Stimulated activated CD8-positive, alpha-beta memory T cell treated with anti-CD3 and anti-CD28 coated beads, Interleukin-15, amount 100 ng/mL, for 48 hours (primary cell): ENCODE measurements at places on chromosomes 7 and 10.

DNA sequence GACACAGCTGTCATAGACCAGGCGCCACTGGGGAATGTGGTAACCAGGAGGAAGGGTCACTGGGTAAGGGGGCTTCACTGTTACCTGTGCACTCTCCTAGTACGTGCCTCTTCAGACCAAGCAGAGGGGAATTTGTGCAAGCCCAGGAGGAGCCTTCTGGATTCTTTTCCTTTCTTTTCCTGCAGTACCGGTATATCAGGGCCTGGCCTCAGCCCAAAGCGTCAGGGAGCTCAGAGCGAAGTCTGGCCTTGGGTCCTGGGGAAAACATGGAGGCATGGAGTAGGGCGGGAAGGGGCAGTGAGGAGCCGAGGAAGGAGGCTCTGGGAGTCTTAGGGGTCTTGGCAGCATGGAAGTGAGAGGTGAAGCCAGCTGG is 133.6 kb upstream of the GDF10 start:
- no peak for DNase-seq

GRCh38 chr10:16923309-16923708 is 106.1 kb upstream of the RSU1 start:
- no peak for DNase-seq

GRCh38 chr7:112204499-112205342 is 1.5 kb downstream of the DOCK4 start:
- DNase-seq, result no peak

- no peak for DNase-seq
These were observed 40.7 kb upstream of the FMC1 start for GRCh38 chr7:139300390-139300789.

- no peak for DNase-seq
These were observed 370.8 kb downstream of the AUTS2 start for GRCh38 chr7:69968969-69969556.

GRCh38 chr7:101113836-101114235 is 13.1 kb upstream of the SERPINE1 start:
- DNase-seq, result no peak

DNA sequence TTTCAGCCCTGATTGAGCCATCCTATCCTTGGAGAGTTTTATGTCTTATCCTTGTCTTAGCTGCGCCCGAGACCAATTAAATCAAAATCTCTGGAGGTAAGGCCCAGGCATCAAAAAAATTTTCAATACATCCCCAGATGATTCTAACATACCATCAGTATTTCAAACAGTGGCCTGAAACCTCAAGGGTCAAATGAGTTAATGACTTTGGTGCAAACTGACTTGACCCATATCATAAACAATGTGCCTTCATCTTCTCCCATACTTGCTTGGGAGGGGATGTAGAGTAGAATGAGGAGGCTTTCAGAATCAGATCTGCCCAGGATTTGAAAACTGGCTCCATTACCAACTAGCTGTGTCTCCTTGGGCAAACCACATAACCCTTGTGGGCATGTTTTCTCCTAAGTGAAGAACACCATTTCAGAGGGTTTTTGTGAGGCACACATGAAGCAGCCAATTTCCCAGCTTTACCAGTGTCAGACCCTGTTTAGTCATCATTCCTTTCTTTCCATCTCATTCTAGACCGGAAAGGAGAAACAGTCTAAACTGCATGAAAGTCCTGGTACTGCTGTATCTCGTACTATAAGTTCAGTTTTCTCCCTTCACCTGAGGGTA is 35.7 kb upstream of the ATXN7L1 start:
- no peak for DNase-seq

- DNase-seq, result no peak
These were observed 94.5 kb downstream of the KMT2C start for GRCh38 chr7:152341039-152341913.

DNA sequence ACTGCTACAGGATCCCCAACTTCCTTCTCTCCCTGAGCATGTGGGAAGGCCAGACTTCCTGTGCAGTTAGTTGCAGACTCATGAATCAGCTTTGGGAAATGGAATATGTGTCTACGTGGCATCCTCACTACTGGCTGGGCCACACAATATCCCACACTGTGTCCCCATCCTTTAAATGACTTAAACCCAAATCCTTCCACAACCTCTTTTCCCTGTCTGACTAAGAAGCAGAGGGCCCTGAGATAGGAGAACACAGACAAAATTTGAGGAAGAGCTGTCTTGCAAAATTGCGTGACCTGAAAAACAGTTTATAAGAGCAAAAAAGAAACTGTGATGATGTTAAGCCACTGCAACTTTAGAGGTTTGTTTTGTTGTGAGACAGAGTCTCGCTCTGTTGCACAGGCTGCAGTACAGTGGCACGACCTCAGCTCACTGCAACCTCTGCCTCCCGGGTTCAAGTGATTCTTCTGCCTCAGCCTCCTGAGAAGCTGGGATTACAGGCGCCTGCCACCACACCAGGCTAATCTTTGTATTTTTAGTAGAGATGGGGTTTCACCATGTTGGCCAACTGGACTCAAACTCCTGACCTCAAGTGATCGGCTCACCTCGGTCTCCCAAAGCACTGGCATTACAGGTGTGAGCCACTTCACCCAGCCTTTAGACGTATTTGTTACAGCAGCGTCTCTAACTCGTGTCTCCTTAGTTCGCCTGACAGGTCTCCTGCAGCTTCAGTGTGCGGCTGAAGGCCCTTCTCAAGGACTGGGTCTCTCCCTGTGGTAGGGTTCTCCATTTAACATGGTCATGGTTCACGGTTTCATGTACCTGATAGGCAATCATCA is 46.9 kb upstream of the SFMBT2 start:
- DNase-seq, result no peak

- DNase-seq, result no peak
These were observed 13.9 kb upstream of the PPP3CB start for GRCh38 chr10:73509695-73510094.
